Effector CD4-positive, alpha-beta T cell (primary cell): ENCODE measurements at places on chromosomes 7 and 10.

- no peak for DNase-seq
Observed at GRCh38 chr10:59829601-59830000, 76.3 kb upstream of the MRLN start.

DNA sequence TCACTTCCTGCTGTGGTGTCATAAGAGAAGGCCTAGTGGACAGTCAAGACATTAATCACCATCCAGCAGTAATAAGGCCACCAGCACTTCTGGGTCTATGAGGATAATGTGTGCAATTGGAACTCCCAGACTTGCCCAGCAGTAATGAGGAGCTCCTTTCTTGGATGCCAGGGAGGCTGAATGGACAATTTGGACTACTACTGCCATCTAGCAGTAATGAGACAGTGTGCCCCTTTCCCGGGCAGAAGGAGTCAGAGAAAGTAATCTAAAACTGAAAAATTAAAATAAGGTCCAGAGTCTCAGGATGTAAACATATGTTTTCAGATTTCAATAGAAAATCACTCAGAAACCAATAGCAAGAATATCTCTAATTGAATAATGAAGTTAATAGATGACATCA, 400.4 kb downstream of the CDC14C start:
- no peak for DNase-seq

GRCh38 chr10:5873515-5873995, 16.1 kb downstream of the ANKRD16 start:
- DNase-seq = peak; percentile 46

- DNase-seq = no peak
Observed at GRCh38 chr7:155233311-155234157, 64.1 kb upstream of the INSIG1 start.

- DNase-seq = no peak
Observed at GRCh38 chr7:105988276-105988675, 25.2 kb downstream of the CDHR3 start.

- DNase-seq = no peak
Observed at GRCh38 chr7:117251687-117252086, 71.2 kb downstream of the WNT2 start.

GRCh38 chr7:27688056-27688455, 25.4 kb upstream of the HIBADH start:
- DNase-seq = no peak

- no peak for DNase-seq
Observed at GRCh38 chr7:31014826-31015225, 37.3 kb upstream of the ADCYAP1R1 start.

- no peak for DNase-seq
Observed at GRCh38 chr7:44411306-44411705, 79.2 kb downstream of the NUDCD3 start.

- no peak for DNase-seq
Observed at GRCh38 chr7:155449008-155449868, 8.7 kb upstream of the EN2 start.

- DNase-seq = no peak
Observed at GRCh38 chr7:2471396-2471795, 4.8 kb downstream of the GRIFIN start.

DNA sequence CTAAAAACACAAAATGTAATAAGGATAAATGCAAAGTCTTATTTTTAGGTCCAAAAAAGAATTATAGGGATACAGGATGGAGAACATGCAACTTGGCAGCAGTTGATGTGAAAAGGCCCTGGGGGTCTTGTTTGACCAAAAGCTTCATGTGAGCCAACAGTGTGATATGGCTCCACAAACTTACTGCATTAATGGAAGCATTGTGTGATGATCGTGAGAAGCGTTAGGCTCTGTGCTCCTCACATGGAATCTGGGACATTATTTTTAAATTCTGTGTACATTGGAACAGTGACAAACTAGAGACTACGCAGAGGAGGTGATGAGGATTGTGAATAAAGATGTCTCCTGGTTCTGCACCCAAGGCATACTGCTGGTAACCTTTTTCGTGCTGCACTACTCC, 39.1 kb upstream of the CALD1 start:
- DNase-seq = no peak

GRCh38 chr7:156127166-156128134, 315.2 kb upstream of the SHH start:
- DNase-seq = no peak

- no peak for DNase-seq
Observed at GRCh38 chr7:121304102-121304658, 24.6 kb upstream of the WNT16 start.

DNA sequence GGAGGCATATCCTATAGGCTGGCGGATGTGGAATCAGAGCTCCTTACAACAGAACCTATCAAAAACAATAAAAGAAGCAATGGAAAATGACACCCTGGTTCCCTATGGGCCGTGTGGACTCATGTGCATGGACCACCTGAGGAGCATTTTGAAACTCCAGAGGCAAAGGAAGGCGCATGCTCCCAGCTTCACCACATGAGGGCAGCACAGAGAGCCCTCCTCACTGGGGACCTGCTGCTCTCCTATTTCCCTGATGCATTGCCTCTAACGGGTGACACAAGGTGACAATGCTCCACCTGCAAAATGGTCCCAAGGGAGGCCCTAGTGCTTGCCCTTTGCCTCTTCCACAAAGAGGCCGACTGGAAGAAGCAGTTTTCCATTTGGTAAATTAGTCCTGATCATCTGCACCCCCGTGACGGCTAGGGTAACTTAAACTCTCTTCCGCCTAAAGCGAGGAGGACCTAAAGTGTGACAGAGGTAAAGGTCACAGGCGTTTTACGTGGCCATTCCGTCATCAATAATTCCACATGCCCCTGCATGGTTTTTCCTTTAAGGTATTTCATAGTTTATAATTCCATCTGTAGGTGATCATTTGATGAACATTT, 67.7 kb downstream of the GPAM start:
- no peak for DNase-seq

- no peak for DNase-seq
Observed at GRCh38 chr7:33643530-33643929, 261.8 kb upstream of the BMPER start.
